Vagina (tissue), 2 donors: ENCODE measurements at places on chromosomes 7 and 10. TPM values are rescaled to one million over a fixed set of nuclear protein-coding genes. Genes with fewer than 3 reads are reported as not detected.

TEX47 gene
- total RNA-seq, result not detected

DNA sequence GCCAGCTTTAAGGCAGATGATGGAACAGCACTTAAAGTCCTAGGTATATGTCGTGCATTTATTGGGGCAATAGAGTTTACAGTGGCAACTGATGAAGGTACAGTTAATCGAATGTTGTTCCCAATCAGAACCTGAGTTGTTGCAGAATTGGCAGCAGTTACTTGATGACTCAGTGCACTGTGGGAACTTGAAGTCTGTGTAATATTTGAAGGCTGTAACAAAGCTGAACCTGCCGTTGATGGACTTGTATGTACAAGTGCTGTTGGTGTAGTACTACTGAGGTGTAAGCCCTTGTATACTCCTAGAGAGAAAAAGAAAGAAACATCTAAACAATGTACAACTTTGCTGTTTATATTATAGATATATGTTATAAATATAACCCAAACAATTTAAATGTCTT, 75.3 kb downstream of the EPC1 start:
- DNase-seq, result no peak

DNA sequence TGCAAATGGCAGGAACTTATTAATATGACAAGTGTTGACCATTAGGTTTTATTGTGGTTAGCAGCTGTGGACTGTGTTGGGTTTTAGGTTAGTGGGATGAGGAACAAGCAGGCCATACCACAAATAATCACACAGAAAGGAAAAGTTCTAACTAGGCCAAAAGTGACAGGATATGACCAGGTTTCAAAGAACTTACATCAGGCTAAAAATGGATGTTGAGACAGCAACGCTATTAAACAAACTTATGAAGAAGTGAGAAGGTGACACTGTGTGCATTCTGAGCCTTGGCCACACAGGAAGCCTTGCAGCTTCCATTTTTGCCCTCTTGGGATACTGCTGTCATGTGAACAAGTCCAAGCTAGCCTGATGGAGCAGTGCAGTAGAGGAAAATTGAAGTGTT, 568.8 kb downstream of the HTR7 start:
- DNase-seq, result no peak

- no peak for DNase-seq
Observed at GRCh38 chr7:21507627-21508343, 35.1 kb upstream of the DNAH11 start.

LRRC18 gene
- not detected for total RNA-seq

AKR1C3 gene
- 45.4 TPM for total RNA-seq

VWC2 gene
- total RNA-seq, result under 0.01 TPM

GRCh38 chr7:8175929-8176369, 86.0 kb downstream of the ICA1 start:
- no peak for DNase-seq

DNA sequence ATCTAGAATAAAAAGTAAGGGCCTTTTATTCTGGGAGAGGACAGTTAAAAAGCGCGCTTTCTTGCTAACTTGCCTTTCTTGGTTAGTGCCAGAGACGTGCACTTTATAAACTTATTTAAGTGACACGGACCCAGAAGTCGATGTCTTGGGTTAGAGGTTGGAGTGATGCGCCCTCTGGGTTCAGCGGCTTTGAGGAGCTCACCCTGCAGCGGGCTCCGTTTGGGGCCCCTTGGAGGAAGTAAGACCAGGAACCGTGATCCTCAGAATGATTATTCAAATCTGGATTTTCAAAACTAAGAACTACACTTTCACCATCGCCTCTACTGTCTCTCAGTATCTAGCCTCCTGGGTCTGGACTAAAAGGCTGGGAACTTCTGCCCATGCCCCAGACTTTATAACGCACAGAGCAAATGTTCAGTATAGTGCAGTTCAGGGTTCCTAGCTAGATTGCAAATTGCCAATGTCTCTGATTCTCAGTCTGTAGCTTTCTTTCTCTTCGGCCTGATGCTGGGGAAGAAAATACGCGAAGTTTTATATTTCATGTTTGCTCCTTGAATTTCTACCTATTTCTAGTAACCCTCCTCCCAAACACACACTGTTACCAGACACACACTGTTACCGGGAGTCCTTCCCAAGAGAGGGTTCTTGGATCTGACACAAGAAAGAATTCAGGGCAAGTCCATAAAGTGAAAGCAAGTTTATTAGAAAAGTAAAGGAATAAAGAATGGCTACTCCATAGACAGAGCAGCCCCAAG, 18.6 kb upstream of the SMO start:
- DNase-seq, result no peak

DNA sequence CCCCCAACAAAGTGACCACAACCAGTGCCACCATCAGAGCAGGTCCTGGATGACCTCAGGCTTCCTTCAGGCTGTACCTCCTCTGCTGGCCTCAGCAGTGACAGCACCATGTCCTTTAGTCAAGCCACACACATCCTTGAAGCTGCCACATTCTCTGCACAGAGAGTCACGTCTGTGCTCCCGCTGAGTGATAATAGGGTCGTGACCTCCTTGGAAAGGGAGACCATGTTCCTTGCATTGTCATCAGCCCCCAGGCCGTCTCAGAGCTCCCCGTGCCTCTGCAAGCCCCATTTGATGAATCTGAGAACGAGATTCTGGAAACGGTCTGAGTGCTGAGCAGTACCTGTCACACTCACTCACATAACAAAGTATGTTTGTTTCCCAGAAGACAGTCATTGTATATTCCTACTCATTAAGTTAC, 106.5 kb upstream of the PRR15 start:
- no peak for DNase-seq

LRRN3 gene
- total RNA-seq, result 0.98 TPM

SFRP5 gene
- total RNA-seq, result 1.7 TPM
